ENCODE measurements at places on chromosomes 4 and X.

DNA sequence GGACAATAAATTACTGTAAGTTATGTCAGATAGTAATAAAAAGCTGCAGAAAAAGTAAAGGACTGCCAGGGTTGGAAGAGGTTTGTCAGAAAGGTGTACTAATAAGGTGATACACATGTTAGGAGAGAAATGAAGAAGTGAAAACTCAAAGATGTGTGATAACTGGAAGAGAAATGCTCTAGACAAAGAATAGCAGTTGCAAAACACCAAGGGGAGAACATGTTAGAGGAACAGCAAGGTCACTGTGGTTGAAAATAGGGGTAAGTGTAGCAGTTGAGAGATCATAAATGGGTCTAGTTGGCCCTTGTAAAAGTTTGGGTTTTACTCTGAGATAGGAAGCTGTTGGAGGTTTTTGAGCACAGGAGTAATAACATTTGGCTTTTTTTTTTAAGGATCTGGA, 46.9 kb downstream of the HSPA4L start:
- no peak for DNase-seq

DNA sequence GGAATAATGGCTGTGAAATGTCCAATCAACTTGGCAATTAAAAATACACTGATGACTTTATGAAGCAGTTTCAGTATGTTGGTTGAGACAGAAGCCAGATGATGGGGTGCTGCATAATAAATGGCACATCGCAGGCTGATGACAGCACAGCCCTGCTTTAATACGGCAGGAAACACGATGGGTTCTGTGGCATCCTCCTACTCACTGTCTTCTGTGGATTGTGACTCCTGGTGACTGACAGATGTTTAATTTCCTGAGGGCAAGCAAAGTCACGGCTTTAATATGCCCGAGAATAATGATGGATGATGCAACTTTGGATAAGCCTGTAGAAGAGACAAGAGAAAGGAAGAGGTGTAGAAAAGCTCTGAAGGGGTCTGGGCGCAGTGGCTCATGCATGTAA, 295.4 kb downstream of the TRIML1 start:
- DNase-seq: no peak

GRCh38 chr4:95541889-95542607, 6.7 kb downstream of the UNC5C start:
- DNase-seq: no peak

DNA sequence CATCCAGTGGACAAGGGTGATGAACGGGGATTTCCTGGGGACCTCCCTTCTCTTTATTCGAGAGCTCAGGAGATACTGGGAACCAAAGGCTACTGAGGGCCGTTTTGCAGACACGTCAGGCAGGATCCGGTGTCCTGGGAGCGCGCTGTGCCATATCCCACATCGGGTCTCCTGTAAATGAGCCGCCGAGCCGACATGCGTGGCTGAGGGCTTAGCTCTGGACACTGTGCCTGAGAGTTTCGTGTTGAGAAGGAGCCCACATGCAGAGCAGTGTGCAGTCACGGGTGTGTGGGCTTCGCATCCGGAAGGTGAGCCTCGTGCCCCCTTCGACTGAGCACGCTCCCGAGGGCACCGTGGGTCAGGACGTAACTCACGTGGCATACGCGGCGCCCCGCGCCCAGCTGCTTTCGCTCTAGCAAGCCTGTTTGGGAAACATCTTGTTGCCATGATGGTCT, 28.5 kb upstream of the HGFAC start:
- no peak for DNase-seq

DNA sequence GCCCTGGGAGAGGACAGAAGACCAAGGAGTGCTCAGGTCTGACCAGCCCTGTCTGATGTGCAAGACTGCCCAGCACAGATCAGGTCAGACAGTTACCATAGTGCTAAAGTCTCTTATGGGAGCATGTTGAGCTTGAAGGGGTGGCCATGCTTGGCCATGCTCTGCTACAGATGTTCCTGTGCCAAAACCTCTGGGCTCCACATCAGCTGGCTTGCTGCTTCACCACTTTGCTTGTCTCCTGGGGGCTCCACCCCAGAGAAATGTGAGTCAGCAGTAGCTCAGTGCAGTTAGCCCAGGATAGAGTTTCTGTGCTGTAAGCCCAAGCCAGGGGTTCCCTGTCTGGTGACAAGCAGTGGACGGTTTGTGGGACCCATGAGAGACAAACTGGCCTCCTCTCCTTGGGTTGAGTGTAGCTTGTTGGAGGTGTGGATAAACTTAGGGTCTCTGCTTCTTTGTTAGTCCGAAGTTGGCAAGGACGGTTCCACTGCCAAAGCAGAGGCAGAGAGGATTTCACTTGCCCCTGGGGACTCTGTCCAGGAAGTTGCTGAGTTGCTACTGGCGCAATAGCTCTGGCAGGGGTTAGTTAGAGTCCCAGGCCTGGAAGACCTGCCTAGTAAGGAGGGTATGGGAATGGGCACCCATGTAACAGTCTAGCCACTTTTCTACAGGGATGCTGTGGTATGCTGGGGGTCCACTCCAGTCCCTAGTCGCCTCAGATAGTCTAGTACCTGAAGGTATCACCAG, 8.7 kb upstream of the TMSB15C start:
- no peak for DNase-seq
